ENCODE measurements at places on chromosomes 3 and 15.

GRCh38 chr3:106170636-106171035, 301.8 kb upstream of the CBLB start:
- no peak for DNase-seq

GRCh38 chr3:194165271-194166018, 29.5 kb downstream of the HES1 start:
- DNase-seq, result no peak

DNA sequence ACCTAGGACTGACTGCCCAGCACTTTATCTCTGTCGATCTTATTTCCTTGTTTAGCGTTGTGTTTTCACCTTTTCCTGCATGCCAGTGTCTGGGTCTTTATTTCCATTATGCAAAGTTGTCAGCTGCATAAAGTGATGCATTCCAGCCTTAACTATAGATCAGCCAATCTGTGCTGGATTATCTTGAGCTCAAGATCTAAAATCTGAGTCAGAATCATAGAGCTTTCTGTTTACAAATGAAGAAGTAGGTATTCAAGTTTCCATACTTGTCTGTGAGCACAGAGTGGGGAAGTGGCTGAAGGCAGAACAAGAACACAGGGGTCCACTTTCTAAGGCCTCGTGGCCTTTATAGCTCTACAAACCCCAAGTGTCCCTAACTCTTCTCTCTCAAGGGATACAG, 82.4 kb upstream of the PLCL2 start:
- DNase-seq, result no peak

GRCh38 chr3:96101006-96101560, 713.3 kb upstream of the EPHA6 start:
- DNase-seq, result no peak

DNA sequence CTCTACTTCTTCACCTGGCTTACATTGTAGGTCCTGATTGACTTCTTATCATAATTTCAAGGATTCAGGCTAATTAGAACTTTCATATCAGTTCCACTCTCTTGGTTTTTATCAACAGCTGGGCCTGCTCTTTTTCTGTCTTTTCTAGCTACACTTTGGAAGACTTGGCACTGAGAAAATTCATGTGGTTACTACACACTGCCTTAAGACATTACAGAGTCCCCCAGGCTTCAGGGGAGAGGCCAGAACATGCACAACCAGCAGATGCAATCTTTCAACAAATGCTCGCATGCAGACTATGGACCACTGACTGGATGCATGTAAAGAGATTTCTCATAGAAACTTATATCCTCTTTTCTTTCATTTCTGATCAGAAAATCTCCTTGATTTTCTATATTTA, 423.5 kb downstream of the TUSC7 start:
- DNase-seq, result no peak

GRCh38 chr3:159839561-159840379, 148.9 kb upstream of the IL12A start:
- no peak for DNase-seq

DNA sequence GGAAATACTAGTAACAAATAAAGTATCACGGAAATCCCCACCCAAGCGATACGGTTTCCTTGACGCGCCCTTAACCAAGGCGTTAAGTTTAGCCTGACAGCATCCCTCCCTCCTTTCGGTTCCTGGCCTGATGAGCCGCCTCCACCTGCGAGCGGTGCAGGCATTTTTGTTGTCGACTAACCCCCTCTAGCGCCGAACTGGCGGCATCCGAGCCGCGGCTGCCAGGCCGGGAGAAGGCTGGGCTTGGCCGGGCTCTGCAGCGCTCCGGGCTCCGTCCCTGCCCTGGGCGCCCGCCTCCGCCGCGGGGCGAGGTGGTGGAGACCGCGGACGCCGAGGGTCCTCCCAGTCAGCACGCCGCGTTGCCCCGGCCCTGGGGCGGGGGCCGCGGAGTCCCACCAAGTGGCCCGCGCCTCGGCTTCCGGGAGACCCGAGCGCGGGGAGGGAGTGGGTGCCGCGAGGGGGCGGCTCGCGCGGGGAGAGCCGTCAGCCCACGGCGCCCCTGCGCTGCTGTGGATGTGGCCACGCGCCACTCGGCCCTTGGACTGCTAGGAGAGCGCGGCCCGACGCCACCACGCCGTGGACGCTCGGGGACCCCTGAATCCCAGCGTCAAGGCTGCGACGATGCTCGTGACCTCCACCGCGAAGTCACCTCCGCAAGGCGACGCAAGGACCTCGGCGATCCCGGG, 1.1 kb upstream of the EPHA6 start:
- DNase-seq, result peak; percentile 48

GRCh38 chr3:142148044-142148791, 1.1 kb downstream of the TFDP2 start:
- DNase-seq, result no peak

GRCh38 chr15:32099956-32100684, 69.8 kb downstream of the CHRNA7 start:
- DNase-seq, result no peak

Data from retinal pigment epithelial cell (primary cell).